ENCODE measurements at places on chromosomes 2 and 18. TPM values are rescaled to one million over a fixed set of nuclear protein-coding genes. Genes with fewer than 3 reads are reported as not detected.

Gene NT5DC4
- 0.22 TPM for total RNA-seq

Gene HOXD8
- total RNA-seq = 2.1 TPM

Gene ZNF407
- 45.9 TPM for total RNA-seq

Gene COLEC11
- total RNA-seq = 2.7 TPM

Gene SLC9A4
- 0.55 TPM for total RNA-seq

Gene COL4A4
- 11.7 TPM for total RNA-seq

Gene TCF7L1
- total RNA-seq = 7.4 TPM

Gene ST8SIA5
- 7.0 TPM for total RNA-seq

Gene GAL3ST2
- 0.71 TPM for total RNA-seq

Gene NEB
- total RNA-seq = 208 TPM

Gene ATOH8
- total RNA-seq = 17.6 TPM

Gene RANBP2
- total RNA-seq = 129 TPM
